Mesothelial cell of epicardium (in vitro differentiated cells): ENCODE measurements at places on chromosomes 7 and 10.

DNA sequence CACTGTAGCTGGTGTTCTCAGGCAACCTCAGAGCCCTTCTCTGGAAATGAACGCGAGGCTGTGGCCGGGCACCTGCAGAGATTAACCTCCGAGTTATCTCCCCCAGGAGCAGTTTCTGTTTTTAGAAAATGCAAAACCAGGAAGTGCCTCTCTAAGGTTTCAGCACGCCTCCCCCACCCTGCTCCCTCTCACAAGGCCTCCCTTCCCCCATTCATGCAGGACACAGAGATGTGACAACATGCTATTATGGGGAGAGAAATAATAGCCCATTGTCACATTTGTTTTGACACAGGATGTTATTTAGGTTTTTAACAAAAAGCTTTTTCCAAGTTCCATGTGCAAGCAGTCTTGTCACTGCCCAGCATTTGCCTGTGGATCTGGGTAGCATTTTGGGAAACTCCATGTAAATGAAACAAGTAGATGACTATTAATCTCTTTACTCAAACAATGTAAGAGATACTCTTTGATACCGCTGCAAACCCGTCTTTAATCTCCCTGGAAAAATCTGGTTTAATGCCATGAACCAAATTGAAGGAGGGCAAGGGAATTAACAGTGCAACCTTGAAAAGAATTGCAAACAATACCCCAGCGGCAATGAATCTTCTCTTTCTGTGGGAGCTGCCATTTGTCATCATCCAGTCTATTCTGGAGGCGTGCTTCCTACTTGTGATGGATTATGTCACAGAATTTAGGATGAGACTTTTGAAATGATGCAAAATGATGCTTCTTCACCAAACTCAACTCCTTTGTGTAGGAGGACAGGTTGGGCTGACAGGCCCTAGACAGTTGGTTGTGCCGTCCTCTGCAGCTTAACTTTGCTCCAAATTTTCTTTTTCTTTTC, 86.5 kb upstream of the NMT2 start:
- H3K36me3 ChIP-seq, result peaks cover 19% of the 10 kb centered on the region
- no peaks in the 10 kb centered on the region for H3K27me3 ChIP-seq
- H3K4me3 ChIP-seq, result no peak overlapping the region
- H3K4me1 ChIP-seq, result peaks cover 10% of the 10 kb centered on the region

GRCh38 chr10:75688506-75689300, 257.3 kb downstream of the LRMDA start:
- peaks cover 13% of the 10 kb centered on the region for H3K4me1 ChIP-seq
- no peak overlapping the region for H3K27ac ChIP-seq
- H3K4me3 ChIP-seq, result no peak overlapping the region

DNA sequence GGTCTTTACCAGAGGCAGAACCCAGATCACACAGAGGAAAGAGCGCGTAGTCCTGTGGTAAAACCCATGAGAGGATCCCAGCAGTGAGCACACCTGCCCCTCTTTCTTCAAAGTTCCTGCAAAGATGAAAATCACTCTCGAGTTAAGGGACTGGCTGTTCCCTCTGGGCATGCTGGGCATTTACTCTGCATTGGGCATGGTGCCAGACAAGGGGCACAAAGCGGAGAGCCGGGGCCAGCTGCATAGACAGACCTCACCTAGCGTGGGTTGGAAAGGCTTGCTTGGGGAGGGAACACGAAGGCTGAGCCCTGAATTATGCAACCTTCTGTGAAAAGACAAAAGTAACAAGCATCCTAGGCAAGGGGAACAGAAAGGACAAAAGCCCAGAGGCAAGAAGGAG, 120.0 kb upstream of the TCERG1L start:
- no peak overlapping the region for H3K27ac ChIP-seq
- DNase-seq, result no peak
- H3K4me1 ChIP-seq, result peaks cover 15% of the 10 kb centered on the region
- H3K27me3 ChIP-seq, result peaks cover 66% of the 10 kb centered on the region
- H3K4me3 ChIP-seq, result no peak overlapping the region

DNA sequence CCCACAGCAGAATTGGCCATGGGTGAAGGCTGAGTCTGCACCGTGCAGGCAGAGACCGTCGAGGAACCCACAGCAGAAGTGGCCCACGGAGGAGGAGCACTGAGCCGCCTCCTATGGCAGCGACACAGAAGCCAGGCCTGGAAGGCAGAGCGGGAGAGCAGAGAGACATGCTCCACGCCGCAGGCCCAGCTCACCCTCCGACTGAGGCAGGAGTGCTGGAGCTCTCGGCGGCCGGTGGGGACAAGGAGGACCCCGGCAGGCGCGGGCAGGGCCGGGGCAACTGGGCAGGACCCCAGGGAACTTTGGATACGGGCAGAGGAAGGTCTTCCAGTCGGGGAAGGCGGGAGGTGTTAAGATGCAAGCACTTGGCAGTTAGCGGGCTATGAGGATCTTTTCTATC, 420.4 kb downstream of the DNAJB6 start:
- no peak overlapping the region for H3K4me3 ChIP-seq
- H3K36me3 ChIP-seq, result no peaks in the 10 kb centered on the region
- H3K27ac ChIP-seq, result no peak overlapping the region
- no peak for DNase-seq
- no peaks in the 10 kb centered on the region for H3K4me1 ChIP-seq

- H3K36me3 ChIP-seq, result no peaks in the 10 kb centered on the region
- H3K27me3 ChIP-seq, result no peaks in the 10 kb centered on the region
- DNase-seq, result no peak
- peaks cover 15% of the 10 kb centered on the region for H3K4me1 ChIP-seq
- H3K27ac ChIP-seq, result peak overlapping the region; percentile 29
These were observed 80.5 kb upstream of the TAS2R16 start for GRCh38 chr7:123075838-123076467.

- no peak for DNase-seq
- no peak overlapping the region for H3K4me3 ChIP-seq
- no peaks in the 10 kb centered on the region for H3K4me1 ChIP-seq
- no peak overlapping the region for H3K27ac ChIP-seq
- H3K27me3 ChIP-seq, result no peaks in the 10 kb centered on the region
These were observed 21.8 kb downstream of the AKAP9 start for GRCh38 chr7:91962419-91962818.

DNA sequence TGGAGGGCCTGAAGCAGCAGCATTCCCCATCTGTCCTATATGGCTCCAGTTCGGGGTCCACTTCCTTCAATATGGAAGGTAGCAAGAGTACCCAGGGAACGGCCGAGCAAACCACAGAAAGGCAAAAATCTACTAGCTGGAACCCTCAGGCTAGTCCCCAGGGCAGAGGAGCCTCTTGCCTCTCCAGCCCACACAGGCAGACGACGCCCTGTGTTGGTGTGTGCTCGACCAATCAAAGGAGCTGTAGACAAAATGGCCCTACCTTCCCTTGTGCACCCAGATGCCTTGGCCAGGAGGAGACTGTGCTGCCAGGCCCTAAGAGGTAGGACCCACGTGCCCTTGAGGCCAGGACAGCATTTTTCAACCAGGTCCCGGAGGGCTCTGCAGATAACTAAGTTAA, 91.5 kb downstream of the FAM53B start:
- no peaks in the 10 kb centered on the region for H3K27me3 ChIP-seq
- no peak for DNase-seq
- no peaks in the 10 kb centered on the region for H3K36me3 ChIP-seq
- peaks cover 30% of the 10 kb centered on the region for H3K4me1 ChIP-seq
- no peak overlapping the region for H3K4me3 ChIP-seq

- peaks cover 1% of the 10 kb centered on the region for H3K27me3 ChIP-seq
- peaks cover 6% of the 10 kb centered on the region for H3K4me1 ChIP-seq
- DNase-seq, result no peak
- H3K27ac ChIP-seq, result no peak overlapping the region
- no peak overlapping the region for H3K4me3 ChIP-seq
These were observed 177.4 kb upstream of the PRR15 start for GRCh38 chr7:29386196-29386765.

DNA sequence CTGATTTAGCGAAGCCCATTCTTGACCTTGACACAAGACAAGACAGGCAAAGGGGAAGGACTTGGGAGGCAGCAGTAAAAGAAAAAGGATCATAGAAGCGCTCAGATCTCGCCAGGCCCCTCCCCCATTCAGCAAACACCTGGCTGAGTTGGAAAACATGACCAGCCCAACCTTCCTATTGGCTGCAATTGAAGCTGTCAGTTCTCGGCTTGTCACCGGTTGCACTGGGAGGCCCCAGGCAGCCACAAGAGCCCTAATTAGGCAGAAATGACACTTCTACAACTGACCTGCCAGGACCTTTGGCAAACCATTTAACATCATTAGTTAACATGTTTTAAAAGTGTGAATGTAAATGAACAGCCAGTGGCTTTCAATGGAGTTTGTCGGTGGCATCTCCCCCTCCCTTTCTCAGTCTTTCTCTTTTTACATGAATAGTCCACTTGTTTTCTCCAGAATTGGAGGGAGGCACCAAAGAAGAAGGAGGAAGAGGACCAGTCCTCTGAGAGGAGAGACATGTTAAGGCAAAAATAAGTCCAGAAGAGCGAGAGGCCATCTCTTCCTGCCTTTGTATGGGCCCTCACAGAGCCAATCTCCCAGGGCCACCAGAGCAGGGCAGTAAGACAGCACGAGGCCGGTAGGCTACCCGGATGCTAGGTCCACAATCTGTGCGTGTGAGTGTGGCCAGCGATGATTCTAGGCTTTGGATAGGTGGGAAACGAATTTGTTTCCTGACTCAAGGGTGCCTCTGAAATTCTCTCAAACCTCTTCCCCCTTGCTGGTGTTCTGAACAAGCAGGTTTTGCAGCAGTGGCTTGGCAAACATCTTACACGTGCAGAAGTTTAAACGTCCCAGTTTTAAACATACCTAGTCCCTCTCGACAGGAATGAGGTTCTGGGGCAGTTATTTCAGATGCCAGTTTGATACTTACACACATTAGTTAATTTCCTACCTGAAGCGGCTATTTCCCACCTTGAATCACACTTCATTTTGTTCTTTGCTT, 15.0 kb upstream of the ENO4 start:
- H3K4me1 ChIP-seq, result peaks cover 6% of the 10 kb centered on the region
- H3K4me3 ChIP-seq, result no peak overlapping the region

DNA sequence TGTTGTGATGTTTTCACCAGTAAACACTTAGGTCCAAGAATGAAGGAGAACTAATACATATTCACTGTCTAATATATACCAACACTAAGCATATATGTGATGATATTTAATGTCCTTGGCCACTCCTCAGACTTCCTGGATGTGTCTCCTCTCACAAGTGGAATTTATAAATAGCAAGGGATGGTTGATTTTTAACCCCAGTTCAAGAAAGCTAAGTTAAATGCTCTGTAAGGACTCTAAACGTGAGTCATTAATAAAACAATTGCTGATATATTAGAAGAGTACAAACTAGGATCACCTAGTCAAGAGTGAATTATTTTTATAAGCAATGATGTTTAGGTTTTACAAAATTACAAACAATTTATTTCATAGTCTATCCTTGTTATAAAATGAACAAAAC, 355.9 kb upstream of the TMEM229A start:
- H3K27me3 ChIP-seq, result peaks cover 4% of the 10 kb centered on the region
- no peaks in the 10 kb centered on the region for H3K36me3 ChIP-seq
- no peak for DNase-seq
- H3K4me1 ChIP-seq, result no peaks in the 10 kb centered on the region

- no peak overlapping the region for H3K4me3 ChIP-seq
- H3K27ac ChIP-seq, result no peak overlapping the region
- H3K4me1 ChIP-seq, result peaks cover 19% of the 10 kb centered on the region
- no peaks in the 10 kb centered on the region for H3K36me3 ChIP-seq
- peaks cover 33% of the 10 kb centered on the region for H3K27me3 ChIP-seq
These were observed 60.9 kb downstream of the TCERG1L start for GRCh38 chr10:131250454-131251145.

- no peak for DNase-seq
- H3K27ac ChIP-seq, result no peak overlapping the region
- peaks cover 4% of the 10 kb centered on the region for H3K4me1 ChIP-seq
- peaks cover 7% of the 10 kb centered on the region for H3K27me3 ChIP-seq
- H3K36me3 ChIP-seq, result no peaks in the 10 kb centered on the region
- H3K4me3 ChIP-seq, result no peak overlapping the region
These were observed 44.8 kb upstream of the PHYHIPL start for GRCh38 chr10:59131666-59132065.

DNA sequence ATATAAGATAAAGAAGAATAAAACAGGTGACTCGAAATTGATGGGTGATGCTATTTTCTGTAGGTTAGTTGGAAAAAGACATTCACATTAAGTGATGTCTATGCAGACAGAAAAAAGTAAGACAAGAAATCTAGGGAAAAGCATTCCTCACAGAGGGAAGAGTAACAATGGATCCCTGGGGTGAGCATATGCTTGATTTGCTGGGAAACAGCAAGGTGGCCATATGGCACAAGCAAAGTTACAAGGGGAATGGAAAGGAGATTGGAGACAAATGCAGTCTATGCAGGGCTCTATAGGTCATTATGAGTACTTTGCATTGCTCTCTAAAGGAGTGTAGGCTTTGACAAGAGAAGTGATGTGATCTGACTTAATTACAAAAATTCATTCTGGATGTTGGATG, 90.9 kb upstream of the ZNF804B start:
- H3K27ac ChIP-seq, result no peak overlapping the region
- no peak overlapping the region for H3K4me3 ChIP-seq
- H3K36me3 ChIP-seq, result no peaks in the 10 kb centered on the region
- no peaks in the 10 kb centered on the region for H3K27me3 ChIP-seq
- no peaks in the 10 kb centered on the region for H3K4me1 ChIP-seq
- no peak for DNase-seq

DNA sequence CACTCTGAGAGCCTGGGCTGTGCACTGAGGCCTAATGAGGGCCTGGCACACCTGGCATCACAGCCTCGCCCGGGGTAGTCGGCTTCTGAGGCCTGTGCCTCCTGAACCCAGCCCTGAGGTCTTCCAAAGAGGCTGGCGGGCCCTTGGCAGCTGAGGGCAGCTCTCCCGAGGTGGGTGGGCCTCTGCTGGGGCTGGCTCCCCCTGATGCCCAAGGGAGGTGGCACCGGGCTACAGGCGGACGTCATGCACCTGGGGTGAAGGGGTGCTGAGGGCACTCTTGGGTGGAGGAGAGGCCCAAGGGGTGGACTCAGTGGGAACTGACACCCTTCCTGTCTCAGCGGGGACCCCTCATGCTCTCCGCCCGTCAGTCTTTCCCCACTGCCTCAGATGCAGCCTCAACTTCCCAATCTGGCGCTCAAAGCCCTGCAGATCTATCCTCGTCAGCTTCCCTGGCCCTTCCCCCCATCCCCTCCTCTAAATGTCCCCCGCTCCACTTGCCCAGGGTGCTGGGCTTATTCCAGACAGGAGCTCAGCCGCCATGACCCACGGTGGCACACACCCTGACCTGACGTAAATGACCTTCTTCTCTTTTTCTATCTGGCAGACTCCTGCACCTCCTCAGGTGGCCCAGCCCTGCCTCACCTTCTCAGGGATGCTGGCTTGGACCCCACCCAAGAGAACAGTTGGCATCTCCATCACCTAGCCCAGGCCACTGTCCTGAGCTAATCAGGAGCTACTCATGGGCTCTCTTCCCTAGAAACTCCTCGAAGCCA, 38.2 kb downstream of the MYL10 start:
- no peak overlapping the region for H3K27ac ChIP-seq
- peaks cover 53% of the 10 kb centered on the region for H3K27me3 ChIP-seq
- H3K4me3 ChIP-seq, result no peak overlapping the region
- H3K4me1 ChIP-seq, result peaks cover 51% of the 10 kb centered on the region

- no peak overlapping the region for H3K4me3 ChIP-seq
- DNase-seq, result no peak
- peaks cover 6% of the 10 kb centered on the region for H3K4me1 ChIP-seq
- H3K27ac ChIP-seq, result peak overlapping the region; percentile 64
These were observed 48.5 kb upstream of the OSBPL3 start for GRCh38 chr7:25028370-25029021.

GRCh38 chr7:11078247-11078834, 104.7 kb downstream of the PHF14 start:
- no peak overlapping the region for H3K27ac ChIP-seq
- DNase-seq, result no peak
